ENCODE measurements at places on chromosomes 3 and 15.

DNA sequence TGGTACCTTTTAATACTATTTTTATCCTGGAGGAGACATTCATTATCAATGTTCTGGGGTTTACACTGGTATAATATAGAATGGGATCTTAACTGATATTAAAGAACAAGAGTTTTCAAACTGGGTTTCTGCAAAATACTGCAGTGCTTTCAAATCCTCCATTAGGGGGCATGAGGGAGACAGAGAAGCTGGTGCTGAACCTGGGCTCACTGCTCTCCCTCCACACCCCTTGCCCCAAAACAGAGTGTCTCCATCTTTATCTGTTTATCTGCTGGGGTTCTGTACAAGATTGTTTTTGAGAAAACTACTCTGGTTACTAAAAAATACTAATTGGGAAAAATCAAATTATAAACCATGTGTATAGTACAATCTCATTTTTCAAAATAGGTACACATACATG, 41.7 kb downstream of the CADPS start:
- DNase-seq: no peak

GRCh38 chr3:34237946-34238345, 439.5 kb downstream of the PDCD6IP start:
- DNase-seq: no peak

- no peak for DNase-seq
Observed at GRCh38 chr15:66931768-66932633, 133.4 kb upstream of the SMAD3 start.

- no peak for DNase-seq
Observed at GRCh38 chr3:171417813-171418212, 42.4 kb downstream of the TNIK start.

- DNase-seq: no peak
Observed at GRCh38 chr15:67843571-67844387, 3.9 kb upstream of the RNU6-1 start.

DNA sequence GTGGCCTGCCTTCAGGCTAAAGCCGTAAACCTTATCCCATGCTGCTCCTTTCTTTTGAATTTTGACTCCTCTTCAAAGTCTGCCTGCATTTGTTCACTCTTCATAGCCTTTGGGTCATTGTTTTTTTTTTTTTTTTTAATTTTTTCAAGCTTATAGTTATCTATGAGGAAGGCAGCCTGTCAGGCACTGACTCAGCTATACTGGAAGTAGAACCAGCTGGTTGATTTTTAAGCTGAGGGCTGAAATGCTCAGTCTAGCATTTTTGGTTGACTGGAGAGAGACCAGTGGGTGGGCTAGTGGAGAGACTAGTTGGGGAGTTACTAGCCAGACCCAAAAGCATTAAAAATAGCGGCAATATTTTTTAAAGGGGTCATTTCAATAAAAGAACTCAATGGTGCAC, 44.1 kb downstream of the C3orf20 start:
- no peak for DNase-seq

- no peak for DNase-seq
Observed at GRCh38 chr3:15044326-15044725, 20.8 kb downstream of the MRPS25 start.

- DNase-seq: no peak
Observed at GRCh38 chr15:35290301-35290721, 205.2 kb upstream of the NANOGP8 start.

DNA sequence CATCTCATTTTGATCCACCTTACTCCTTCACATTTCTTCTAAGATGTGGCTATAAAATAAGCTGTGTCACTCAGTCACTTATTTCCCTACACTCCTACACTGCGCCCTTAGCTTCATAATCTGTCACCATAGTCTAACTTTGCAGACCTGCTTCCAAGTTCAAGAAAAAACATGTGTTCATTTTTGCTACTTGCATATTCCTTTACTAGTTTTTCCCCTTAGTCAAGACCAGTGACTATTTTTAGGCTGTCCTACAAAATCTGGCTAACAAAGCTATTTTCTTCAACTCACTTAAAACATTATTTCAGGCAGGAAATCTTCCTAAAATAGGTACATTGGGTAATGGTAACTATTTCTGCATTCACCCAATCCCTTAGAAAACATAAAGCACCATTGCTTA, 272.5 kb downstream of the TBC1D5 start:
- no peak for DNase-seq

DNA sequence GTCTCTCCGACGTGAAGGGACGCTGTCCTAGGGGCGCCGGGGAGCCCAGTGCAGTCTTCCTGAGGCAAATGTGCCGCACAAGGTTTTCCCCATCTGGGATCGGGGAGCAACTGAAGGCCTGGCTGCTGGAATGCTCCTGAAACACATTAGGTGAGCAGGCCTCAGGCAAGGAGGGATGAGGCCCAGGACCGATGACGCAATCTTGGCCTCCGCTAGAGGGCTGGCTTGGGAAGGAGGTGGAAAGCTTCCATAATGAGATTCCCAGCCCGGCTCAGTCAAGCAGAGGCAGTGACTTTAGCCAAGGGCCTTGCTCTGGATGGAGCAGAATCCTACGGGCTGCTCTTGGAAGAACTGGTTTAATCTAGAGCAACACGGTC, 50.8 kb downstream of the CPN2 start:
- DNase-seq: no peak

GRCh38 chr15:29143909-29144635, 125.5 kb downstream of the NSMCE3 start:
- no peak for DNase-seq

DNA sequence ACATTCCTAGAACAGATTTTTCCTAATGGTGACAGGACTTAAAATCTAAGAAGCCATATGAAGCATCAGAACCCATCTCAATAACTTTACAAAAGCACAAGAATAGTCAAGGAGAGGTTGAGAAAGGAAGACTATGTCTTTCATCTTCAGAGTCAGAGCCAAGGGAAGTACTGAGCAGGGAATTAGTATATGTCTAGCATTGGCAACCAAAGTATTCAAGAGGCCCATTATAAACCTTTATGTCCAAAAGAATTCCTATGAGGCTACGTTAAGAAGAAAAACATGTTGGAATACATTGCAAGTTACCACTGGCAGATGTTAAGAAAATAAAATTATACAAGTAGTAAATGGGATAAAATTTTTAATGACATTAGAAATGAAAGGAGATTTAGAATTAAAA, 150.5 kb downstream of the MAGI1 start:
- no peak for DNase-seq

GRCh38 chr3:11622586-11623550, 20.8 kb downstream of the VGLL4 start:
- DNase-seq: no peak

GRCh38 chr3:50356553-50356952, 2.8 kb downstream of the TMEM115 start:
- no peak for DNase-seq

GRCh38 chr3:102169915-102170479, 264.8 kb upstream of the ZPLD1 start:
- DNase-seq: no peak

GRCh38 chr3:123653221-123653682, 68.4 kb upstream of the HACD2 start:
- no peak for DNase-seq

GRCh38 chr15:60572541-60573421, 93.8 kb upstream of the ICE2 start:
- no peak for DNase-seq

GRCh38 chr15:76337696-76338485, 1.3 kb downstream of the ISL2 start:
- DNase-seq: no peak

DNA sequence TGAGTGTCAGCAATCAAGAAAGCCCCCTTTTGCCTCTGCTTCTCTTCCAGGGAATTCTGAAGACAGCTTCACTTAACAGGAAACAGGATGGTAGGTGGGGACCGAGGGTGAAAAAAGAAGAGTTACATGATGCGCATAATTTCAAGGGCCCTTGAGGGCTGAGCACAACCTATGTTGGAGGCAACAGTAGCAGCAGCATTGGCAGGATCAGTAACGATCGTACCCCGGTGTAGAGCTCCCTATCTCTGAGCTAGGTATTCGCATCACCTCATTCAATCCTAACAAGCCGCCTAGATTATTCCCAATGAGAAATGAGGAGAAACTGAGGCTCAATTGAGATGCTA, 432 bp upstream of the RAD54L2 start:
- DNase-seq: no peak

GRCh38 chr15:69685512-69686452, 233.2 kb downstream of the RPLP1 start:
- DNase-seq: no peak

DNA sequence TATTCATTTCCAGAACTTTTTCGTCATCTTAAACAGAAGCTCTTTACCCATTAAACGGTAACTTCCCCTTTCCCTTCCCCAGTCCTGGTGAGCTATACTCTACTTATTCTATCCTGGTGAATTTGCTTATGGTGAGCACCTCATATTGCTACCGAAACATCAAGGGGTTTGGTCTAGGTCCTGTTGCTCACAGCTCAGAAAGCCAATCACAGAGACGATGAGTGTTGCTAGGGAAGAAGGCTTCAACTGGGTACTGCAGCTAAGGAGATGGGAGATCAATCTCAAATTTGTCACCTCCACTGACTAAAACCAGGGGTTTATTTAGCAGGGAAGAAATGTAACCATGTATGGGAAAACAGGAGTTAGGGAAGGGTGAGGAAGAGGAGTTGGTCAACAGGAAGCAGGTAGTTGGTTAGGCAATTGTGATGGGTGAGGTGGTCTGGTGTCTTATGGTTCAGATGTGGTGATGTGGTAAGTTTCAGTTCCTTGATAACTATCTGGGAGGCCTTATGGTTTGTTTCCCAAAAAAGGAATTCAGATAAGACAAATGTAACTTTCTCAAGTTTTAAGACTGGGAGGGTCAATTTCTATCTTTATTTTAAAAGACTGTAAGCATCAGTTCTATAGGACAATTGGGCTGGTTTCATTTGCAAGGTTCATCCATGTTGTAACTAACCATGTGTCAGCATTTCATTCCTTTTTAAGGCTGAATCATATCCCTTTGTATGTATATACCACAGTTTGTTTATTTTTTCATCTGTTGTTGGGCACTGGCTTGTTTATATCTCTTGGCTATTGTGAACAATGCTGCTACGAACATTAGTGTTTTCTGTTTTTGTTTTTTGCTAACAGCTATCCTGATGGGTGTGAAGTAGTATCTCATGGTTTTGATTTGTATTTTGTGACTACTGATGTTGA, 24.3 kb downstream of the ARHGAP11B start:
- DNase-seq: no peak

DNA sequence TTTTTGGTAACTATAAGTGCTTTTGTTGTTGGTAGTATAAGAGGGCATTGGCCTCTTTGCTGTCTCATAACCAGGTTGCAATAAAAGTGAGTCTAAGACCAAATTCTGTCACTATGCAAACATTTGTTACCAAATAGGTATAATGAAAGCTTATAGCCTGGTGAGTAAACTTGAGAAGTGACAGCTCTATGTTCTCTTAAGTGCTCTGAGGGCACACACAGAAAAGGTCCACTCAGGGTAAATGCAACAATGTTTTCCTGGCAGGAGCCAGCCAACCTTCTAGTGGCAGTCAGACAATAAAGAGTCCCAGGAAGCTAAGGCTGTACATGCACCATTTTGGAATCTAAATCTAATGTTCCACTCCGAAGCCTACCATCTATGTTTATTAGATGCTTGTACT, 262.1 kb upstream of the TGFBR2 start:
- no peak for DNase-seq

GRCh38 chr3:67920969-67921368, 266.6 kb upstream of the SUCLG2 start:
- DNase-seq: no peak

- DNase-seq: no peak
Observed at GRCh38 chr3:9204253-9204992, 45.0 kb downstream of the SRGAP3 start.

DNA sequence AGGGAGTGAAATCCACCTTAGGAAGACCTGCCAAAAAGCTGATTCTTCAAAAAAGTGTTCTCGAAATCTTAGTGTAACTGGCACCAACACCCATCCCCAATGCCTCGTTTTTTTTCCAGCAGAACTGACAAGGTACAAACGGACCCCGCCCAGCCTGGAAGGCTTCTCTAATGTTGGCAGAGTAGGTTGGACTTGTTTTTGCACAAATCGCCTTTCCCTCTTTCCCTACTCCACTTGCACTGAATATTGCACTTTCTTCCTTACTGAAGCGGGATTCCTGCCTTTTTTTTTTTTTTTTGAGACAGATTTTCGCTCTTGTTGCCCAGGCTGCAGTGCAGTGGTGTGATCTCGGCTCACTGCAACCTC, 544 bp upstream of the TIMMDC1 start:
- DNase-seq: no peak

GRCh38 chr3:122312826-122313225, 12.2 kb upstream of the CSTA start:
- DNase-seq: no peak

DNA sequence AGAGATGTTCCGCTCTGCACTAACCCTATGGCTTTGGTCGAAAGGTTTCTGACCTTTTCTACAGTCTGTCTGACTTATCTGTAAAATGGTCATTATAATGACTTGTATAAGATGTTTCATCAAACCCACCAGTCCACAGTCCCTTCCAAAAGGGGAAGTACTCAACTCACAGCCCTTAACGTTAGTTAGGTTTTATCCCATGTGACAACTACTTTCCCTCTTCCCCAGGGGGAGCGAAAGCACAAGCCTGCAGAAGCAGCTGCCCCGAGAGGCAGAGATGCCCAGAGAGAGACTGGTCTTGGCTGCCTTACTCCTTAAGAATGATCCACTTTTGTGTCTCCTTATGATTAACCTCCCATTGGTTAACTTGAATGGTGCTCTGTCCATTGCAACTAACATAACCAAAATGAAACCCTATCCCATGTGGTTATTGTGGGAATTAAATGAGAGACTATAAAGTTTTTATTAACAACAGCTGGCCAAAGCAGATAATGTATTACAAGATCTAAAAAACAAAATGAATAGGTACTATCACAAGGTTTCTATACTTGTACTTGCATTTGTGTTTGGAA, 6.4 kb downstream of the ASTE1 start:
- DNase-seq: no peak

- no peak for DNase-seq
Observed at GRCh38 chr3:101950510-101950909, 101.2 kb downstream of the NFKBIZ start.

DNA sequence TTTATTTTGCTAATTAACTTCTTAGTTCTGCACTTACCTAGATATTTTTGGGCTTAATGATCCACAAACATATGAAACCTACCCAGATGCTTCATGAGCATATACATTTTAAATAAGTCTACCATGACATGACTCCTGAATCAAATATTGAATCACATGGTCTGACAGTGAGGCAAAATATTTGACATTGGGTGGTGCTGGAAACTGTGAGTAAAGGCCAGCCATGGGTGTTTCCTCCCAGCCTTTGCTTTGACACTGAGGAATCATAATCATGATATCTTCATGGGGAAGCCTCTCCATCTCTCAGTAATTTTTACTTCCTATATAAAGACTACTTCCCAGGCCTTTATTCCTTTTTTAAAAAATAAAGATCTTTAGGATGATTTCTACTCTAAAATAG, 22.8 kb upstream of the SSR3 start:
- DNase-seq: no peak
